ENCODE measurements at places on chromosomes 4 and X. TPM values are rescaled to one million over a fixed set of nuclear protein-coding genes. Genes with fewer than 3 reads are reported as not detected.
A peak's percentile ranks its signal among the peaks of the same experiment; 100 is the strongest.

DNA sequence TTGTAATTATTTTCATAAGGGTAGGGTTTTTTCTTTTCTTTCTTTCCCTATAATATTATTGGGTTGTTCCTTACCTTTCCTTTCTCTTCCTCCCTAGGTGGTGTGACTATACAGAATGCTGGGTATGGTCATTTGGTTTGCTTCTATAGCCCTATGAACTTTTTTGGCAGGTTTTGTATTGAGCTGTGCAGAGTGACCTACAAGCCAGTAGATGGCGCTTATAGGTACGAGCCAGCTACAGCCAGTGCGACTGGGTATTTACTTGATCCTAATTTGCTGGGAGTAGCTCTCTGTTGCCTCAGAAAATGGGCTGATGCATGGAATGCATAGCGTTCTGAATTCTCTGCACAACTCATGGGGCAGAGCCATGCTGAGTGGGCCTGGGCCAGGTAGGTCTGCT lies 423.3 kb downstream of the MAGEE1 start:
- DNase-seq = no peak

The TRIML2 gene
- total RNA-seq = not detected

The HSFX2 gene
- total RNA-seq = not detected

DNA sequence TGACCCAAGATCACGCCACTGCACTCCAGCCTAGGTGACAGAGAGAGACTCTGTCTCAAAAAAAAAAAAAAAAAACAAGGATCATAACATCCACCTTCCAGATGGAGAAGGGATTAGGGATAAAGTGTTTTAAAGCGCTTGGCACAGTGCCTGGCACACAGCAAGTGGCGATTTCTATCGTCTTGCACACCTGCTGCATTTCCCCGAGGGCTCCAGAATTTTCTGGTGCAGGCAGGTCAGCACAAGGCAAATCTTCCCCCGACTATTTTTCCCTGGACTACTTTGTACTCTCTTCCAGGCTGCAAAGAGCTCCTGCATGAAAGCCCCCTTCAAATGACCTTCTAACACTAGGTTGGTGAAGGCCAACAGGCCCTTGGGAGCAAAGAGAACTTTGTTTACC lies 57.3 kb downstream of the APBB2 start:
- no peak for DNase-seq

- no peak for DNase-seq
These were observed 136.6 kb downstream of the VEGFC start for GRCh38 chr4:176656108-176656507.

GRCh38 chr4:47485768-47486167 lies 693 bp downstream of the ATP10D start:
- DNase-seq = no peak

The XG gene
- total RNA-seq = 7.5 TPM

The NLGN3 gene
- 1.4 TPM for total RNA-seq

DNA sequence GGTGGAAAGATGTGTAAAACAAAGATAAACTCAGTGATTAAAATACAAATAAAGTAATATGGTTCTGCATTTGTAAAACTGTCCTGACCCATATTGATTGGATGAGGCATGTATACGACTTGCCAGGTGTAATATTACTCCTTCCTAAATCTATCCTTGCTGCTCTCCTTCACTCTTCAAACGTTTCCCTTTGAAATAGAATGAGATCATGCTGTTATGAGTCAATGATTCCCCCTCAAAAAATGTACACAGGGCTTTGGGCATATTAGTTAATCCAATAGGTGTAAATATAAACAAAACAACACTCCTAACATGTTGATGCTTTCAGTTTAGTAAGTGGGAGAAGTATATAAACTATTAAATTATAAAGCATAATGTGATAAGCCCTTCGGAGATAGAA lies 117.4 kb upstream of the GPM6A start:
- no peak for DNase-seq

The DCAF8L2 gene
- total RNA-seq = not detected

DNA sequence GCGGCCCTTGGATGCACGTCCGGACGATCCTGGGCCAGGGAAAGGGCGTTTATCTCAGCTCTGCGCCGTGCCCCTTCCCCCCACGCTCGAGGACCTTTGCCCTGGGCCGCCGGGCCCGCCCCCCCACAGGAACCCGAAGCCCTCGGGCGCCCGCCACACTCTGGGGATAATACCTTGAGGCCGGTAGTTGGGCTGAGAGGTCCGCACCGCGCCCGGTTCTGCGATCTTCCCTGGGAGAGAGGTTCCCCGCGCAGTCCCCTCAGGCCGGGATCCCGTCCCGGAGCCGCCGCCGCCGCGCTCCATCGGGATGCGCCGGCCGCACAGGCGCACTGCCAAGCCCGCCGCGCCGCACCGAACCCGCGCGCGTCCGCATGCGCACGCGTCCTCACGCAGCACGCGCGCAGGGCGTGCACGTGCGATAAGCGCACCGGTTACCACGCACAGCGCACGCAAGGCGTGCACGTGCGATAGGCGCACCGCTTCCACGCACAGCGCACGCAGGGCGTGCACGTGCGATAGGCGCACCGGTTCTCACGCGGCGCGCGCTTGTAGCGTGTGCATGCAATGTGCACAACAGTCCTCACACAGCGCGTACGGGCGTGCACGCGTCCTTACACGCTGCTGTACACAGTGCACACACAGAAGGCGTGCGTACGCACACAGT lies at the start of gene MAP7D2:
MAP7D2 (minus strand) TSS at position 331 of the 664 bp plus-strand sequence; CDS start at position 303, 28 bp downstream.
- no peak for DNase-seq

- DNase-seq = no peak
These were observed 100.6 kb downstream of the CHIC2 start for GRCh38 chr4:53963781-53964180.

- no peak for DNase-seq
These were observed 876.2 kb upstream of the HS3ST1 start for GRCh38 chr4:12304905-12305304.

The GPR82 gene
- total RNA-seq = 0.20 TPM

- no peak for DNase-seq
These were observed 7.5 kb downstream of the ADGRA3 start for GRCh38 chr4:22508376-22508775.

The MAGEA2B gene
- not detected for total RNA-seq

DNA sequence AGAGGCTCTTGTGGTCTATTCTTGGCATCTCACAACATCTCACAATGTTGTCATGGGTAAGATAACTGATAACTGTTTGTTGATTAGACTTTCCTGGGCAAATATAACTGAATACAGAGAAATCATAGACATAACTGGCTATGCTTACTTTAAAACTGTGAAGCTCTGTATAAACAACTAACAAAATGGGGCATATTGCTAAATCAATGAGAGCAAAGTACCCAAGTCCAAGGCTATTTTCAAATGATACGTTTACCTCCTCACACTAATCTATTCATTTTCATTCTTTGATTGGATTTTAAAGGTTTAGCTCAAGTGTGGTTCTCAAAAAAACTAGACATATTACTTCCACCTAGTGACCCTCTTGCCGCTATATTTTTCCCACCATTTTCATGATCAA lies 38.6 kb downstream of the AMELX start:
- DNase-seq = no peak

DNA sequence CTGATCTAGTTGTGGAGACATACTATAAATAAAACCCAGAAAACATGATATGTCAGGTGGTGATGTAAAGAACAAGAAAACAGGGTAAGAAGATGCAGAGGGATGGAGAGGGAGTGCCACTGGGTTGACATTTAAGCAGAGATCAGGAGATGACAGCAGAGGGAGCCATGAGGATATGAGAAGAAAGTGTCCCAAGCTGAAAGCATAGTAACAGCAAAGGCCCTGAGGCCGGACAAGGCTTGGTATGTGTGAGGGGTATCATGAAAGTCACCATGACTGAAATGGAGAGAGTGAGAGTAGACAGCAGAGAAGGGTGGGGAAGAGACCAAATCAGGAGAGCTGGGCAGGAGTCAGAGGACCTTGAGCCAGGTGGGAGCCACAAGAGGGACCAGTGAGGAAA lies 3.4 kb downstream of the GPKOW start:
- no peak for DNase-seq

GRCh38 chr4:7151668-7152227 lies 40.6 kb upstream of the SORCS2 start:
- peak; percentile 10 for DNase-seq

The HSPA4L gene
- total RNA-seq = 8.8 TPM

DNA sequence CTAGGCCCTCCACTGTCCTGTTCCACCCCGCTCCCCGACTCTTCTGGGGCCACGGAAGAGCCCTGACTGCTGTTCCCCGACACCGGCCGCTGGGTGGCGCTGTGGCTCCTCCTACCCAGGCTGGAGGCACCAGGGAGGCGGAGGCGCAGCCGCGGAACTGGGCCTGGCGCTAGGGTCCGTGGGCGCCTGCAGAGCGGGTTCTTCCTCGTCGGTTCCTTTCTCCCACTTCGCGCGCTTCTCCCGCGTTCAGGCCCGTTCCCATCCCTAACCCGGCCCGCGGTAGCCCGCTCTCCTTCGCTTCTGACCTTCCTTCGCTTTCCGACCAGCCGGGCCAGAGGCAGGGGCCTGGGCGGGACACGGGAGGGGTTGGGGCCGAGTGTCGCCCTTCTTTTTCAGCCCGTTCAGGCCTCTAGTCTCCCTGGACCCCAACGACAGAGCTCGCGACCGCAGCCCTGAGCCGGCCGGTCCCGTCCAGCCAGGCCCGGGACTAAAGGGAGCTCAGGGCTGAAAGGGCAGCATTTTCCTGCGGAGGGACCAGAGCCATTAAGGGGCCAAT lies 34.3 kb downstream of the NALF2 start:
- peak; percentile 4 for DNase-seq

- DNase-seq = no peak
These were observed 1320.1 kb downstream of the RPA4 start for GRCh38 chrX:98203800-98204199.

The VSIG1 gene
- 0.20 TPM for total RNA-seq

The MAOB gene
- total RNA-seq = 2.5 TPM

DNA sequence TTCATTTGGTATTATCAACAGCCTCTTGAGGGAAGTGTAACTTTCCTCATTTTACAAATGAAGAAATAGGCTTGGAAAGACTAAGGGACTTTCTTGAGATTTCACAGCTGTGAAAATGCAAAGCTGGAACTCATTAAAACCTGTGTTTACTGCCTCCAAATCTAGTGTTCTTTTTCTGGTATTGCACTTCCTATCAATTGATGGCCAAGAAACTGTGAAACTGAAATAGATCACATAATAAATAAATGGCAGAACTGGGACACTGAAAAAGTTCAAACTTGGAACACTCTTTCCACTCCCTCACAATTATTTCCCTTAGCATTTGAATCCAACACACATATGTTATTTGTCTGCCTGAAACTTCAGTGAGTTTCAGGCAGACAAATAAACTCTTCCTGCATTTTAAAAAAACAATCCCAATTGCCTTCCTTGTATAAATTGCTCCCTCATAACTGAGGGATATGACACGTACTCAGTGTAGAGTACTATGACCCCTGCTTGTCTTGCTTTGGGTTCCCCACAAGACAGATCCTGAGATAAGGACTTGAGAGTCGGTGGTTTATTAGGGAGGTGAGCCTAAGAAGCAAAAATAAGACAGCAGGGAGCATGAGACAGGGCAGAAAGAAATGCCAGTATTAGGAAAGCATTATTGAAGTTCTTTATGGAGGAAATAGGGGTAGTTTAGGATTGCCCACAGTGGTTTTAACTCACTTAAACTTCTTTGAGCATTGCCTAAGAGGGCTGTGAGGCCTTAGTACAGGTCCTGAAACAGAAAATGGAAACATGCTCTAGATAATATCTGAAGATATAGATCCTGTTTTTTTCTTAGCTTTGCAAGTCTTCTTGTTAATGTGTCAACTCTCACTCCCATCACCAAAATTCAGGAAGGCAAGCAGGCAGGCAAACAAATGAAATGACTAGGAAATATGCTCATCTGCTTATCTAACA lies 33.9 kb downstream of the RTL3 start:
- DNase-seq = peak; percentile 82

- no peak for DNase-seq
These were observed 192.2 kb downstream of the FGF13 start for GRCh38 chrX:138519296-138519695.

Data from skin of body (tissue), 3 donors.